ENCODE measurements at places on chromosomes 3 and 15.

DNA sequence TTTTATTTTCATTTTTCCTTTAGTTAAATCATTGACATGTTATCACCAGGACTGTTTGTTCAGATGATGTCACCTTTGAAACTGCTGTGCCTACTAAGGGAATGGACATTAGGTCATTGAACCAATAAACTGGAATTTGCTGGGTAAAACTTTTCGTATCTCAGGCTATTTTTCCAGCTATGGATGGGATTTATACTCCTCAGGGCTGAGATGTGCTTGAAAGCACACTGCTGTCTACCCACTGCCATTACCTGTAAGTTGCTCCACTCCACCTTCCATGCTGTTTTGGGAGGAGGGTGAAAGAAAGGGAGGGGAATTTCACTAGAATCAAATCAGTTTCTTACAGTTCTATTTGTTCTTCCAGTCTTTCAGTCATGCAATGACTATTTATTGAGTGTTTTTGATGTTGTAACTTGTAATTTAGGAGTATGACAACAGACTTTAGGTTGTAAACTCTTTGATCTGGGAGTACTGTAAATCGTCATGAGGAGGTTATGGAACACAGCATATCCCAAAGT lies 11.3 kb downstream of the EHD4 start:
- no peak for DNase-seq

GRCh38 chr15:68806220-68807060 lies 14.3 kb downstream of the ANP32A start:
- no peak for DNase-seq

DNA sequence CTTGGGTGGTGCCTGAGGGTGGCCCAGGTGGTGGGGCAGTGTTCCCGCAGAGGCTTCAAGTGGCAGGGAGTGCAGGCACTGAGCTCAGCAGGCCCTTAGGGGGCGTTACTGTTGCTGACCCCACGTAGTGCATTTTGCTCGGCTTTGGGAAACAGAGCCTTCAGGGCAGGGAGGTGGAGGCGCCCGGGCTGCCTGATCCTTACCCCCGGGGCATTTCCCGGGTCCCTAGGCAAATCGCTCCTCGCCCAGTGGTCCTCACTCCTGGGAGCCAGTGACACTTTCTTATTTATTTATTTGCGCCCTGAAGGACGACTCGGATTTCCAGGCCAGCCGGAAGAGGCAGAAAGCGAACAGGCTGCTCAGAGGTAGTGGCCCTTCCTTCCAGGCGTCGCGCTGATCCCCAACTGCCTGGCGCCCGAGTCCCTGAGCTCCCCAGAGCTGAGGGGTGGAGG lies 10.1 kb upstream of the FOXB1 start:
- no peak for DNase-seq

DNA sequence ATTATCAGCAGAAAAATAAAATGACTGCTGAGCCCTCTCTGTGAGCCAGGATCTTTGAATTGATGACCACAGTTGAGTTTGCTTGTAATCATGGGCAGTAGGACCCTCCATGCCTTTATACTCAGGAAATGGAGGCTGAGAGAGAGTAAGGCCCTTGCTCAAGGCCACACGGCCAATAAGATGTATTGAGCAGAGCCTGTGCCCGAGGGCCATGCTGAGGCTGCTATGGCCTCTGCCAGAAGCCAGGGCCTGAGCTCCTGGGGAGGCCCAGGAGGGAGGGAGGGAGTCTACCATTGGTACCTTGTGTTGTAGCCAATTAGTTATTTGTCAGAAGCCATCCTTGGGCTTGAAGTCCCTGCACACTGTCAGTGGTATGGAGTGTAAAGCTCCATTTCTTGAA lies 151.4 kb downstream of the DNAJB8 start:
- no peak for DNase-seq

DNA sequence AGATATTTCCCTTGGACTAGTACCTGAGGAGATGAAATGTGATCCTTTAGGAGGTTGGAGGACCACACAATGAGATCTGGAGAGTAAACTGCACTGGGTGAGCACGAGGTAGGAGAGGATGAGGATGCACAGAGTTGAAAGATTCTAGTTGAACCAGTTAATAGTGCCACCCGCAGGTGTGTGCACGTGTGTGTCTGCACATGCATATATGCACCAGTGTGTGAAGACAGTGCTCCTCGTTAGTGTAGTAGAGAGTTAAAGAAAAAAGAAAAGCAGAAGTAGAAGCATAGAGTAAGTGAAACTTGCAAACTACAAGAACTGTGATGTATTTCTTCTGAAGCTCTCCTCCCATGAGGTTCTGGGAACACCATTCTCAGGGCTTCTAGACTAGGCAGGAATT lies 8.4 kb downstream of the MED12L start:
- no peak for DNase-seq

GRCh38 chr3:126965526-126966080 lies 17.3 kb upstream of the PLXNA1 start:
- DNase-seq: no peak

GRCh38 chr3:149090907-149091306 lies 4.6 kb upstream of the HLTF start:
- DNase-seq: no peak
